ENCODE measurements at places on chromosomes 3 and 15. TPM values are rescaled to one million over a fixed set of nuclear protein-coding genes. Genes with fewer than 3 reads are reported as not detected.

DUOXA2 gene
- total RNA-seq: not detected

GASK1A gene
- not detected for total RNA-seq

LIPC gene
- not detected for total RNA-seq

PRR20G gene
- not detected for total RNA-seq

IL17RD gene
- 1.2 TPM for total RNA-seq

OXSR1 gene
- total RNA-seq: 71.7 TPM

SEMA5B gene
- not detected for total RNA-seq

GUCA1C gene
- not detected for total RNA-seq

GOLGA8J gene
- not detected for total RNA-seq

PRC1 gene
- 125 TPM for total RNA-seq

ZMYND10 gene
- total RNA-seq: 0.68 TPM

ACKR2 gene
- total RNA-seq: 0.61 TPM

CHRNA7 gene
- total RNA-seq: 0.23 TPM

PATL2 gene
- 0.71 TPM for total RNA-seq

THRB gene
- total RNA-seq: 4.2 TPM

MAP1A gene
- 0.09 TPM for total RNA-seq

OSBPL10 gene
- 128 TPM for total RNA-seq

GOLGA6L9 gene
- total RNA-seq: 4.1 TPM

AHSG gene
- not detected for total RNA-seq

RLBP1 gene
- not detected for total RNA-seq

WDR93 gene
- 0.47 TPM for total RNA-seq

GPR149 gene
- total RNA-seq: not detected

JMJD7 gene
- total RNA-seq: 13.3 TPM
